ENCODE measurements at places on chromosomes 5 and 9. TPM values are rescaled to one million over a fixed set of nuclear protein-coding genes. Genes with fewer than 3 reads are reported as not detected.

GRCh38 chr5:121399879-121400278, 451.8 kb upstream of the FTMT start:
- H3K4me3 ChIP-seq = no peak overlapping the region
- no peaks in the 10 kb centered on the region for H3K36me3 ChIP-seq
- H3K4me1 ChIP-seq = no peaks in the 10 kb centered on the region
- DNase-seq = no peak

DNA sequence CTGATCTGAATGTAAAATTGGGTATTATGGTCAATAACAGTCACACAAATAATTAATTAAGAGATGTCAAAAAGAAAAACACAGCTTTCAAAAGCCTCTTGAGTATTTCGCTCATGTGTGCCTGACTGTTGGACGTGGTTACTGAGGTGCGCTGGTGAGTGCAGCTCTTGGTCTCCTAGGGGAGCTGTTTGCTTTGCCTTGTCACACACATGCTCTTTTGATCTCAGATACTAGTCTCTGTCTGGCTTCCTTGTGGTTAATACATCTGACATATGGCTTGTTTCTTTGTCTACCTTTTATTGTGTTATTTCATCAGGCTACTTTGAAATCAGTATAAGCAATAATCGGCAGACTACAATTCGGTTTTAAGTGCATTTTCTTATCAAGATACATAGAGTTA, 51.5 kb downstream of the PCSK1 start:
- H3K27ac ChIP-seq = no peak overlapping the region
- no peak for DNase-seq
- peaks cover 6% of the 10 kb centered on the region for H3K4me1 ChIP-seq
- H3K27me3 ChIP-seq = peaks cover 2% of the 10 kb centered on the region
- H3K4me3 ChIP-seq = no peak overlapping the region

DNA sequence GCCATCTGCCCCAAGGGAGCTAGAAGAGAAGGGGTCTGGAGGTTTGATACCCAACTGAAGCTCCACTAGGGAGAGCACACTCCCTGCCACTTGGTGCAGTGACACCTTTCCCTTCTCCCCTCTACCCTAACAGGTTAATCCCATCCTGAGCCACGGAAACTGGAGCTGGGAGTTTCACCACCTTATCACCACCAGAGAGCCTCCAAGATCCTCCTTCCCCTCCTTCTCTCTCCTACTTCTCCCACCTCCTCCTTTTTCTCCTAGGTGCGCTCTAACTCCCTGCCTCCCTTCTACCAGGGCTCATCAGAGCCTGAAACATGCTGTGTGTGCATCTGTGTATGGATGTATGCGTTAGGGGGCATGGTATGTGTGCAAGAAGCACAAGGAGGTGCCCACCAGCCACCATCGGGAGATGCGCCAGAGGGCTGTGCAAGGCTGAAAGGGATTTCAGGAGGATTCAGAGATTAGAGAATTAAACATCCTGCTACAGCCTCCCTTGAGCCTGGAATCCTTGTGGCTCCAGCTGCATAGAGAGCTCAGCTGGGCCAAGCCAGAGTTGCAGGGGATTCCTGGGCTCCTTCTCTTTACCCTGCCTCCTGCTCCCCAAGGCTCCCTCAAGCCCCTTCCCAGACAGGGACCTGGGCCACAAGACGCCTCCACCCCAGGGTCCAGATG, 89.8 kb downstream of the PCDH1 start:
- H3K27ac ChIP-seq = no peak overlapping the region
- no peaks in the 10 kb centered on the region for H3K36me3 ChIP-seq
- no peak for DNase-seq
- peaks cover 71% of the 10 kb centered on the region for H3K27me3 ChIP-seq

GRCh38 chr9:85212887-85213286, 528.9 kb downstream of the AGTPBP1 start:
- H3K27ac ChIP-seq = no peak overlapping the region
- DNase-seq = no peak
- no peak overlapping the region for H3K4me3 ChIP-seq
- H3K27me3 ChIP-seq = no peaks in the 10 kb centered on the region
- no peaks in the 10 kb centered on the region for H3K36me3 ChIP-seq

GRCh38 chr5:178074266-178074952, 38.9 kb upstream of the N4BP3 start:
- DNase-seq = no peak
- H3K4me3 ChIP-seq = no peak overlapping the region
- H3K36me3 ChIP-seq = no peaks in the 10 kb centered on the region
- H3K27ac ChIP-seq = no peak overlapping the region
- peaks cover 5% of the 10 kb centered on the region for H3K4me1 ChIP-seq
- peaks cover 28% of the 10 kb centered on the region for H3K27me3 ChIP-seq

DNA sequence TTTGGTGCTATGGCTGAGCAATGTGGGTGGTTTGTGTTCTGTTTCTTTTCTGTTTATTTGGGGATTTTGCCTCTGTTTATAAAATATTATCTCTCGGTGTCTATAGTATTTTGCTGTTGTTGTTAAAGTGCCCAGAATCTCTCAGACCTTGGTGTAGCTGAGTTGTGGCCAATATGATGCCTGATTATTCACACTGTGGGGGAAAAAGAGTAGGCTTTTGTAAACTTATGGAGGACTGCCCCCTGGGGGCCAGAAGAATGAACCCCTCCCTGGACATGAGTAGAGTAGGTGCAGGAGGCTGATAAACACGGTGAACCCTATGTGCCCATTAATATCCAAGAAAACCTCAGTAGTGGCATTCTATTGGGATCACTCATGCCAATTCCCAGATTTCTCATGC, 49.0 kb upstream of the DPYSL3 start:
- peak; percentile 81 for DNase-seq
- H3K27ac ChIP-seq = no peak overlapping the region
- peaks cover 2% of the 10 kb centered on the region for H3K27me3 ChIP-seq
- H3K36me3 ChIP-seq = no peaks in the 10 kb centered on the region
- H3K4me3 ChIP-seq = no peak overlapping the region

DNA sequence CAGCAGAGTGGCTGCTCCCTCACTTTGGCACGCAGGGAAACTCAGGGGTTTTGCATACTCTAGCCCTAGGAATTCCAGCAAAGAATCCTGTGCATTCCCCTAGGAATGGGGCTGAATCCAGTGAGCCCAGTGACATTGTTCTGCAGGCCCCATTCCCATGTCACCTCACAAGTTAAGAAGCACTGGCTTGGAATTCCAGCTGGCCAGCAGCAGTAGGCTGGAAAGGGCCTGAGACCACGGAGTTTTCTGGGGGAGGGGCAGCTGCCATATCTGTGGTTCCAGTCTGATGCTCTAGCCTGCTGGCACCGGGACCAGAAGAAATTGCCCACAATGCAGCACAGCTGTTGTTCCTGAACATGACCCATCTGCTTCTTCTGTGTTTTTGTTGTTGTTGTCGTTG, 217.6 kb upstream of the DMRTA1 start:
- no peaks in the 10 kb centered on the region for H3K36me3 ChIP-seq
- H3K27ac ChIP-seq = no peak overlapping the region
- H3K4me3 ChIP-seq = no peak overlapping the region
- no peaks in the 10 kb centered on the region for H3K4me1 ChIP-seq

DNA sequence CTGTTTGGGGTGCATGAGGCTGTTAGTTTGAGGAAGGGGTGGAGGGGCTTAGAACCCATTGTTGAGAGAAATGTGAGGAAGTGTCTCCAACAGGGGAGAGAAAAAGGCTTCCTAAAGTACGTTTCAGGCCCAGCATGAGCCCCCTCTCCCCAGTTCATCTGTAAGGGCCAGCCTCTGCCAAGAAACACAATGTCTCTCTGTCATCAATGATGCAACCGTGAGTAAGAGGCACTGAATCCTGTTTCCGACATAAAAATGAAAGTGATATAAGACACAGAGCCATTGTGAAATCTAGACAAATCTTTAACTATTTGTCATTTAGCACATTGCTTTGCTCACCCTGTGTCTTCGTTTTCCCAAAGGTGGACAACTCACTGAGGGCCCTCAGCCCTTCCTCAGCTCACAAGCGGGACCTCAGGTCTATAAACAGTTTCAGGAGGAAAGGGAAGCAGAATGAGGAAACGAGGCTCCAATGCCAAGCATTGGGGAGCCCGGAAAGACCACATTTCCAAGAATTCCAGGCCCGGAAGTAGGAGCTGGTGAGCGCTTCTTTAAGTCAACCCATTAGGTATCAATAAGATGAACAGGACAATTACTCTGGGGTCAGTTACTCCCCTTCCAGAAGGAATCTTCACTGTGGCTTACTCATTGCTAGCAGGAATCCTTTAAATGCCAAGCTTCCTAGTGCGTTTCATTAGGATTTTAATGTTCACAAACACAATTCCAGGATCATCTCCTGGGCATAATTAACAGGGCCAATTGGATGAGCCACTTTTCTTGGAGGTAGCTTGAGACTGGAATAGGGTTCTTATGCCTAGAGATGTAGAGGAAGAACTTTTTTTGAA, 59.0 kb upstream of the KLF4 start:
- H3K4me3 ChIP-seq = no peak overlapping the region
- H3K27me3 ChIP-seq = no peaks in the 10 kb centered on the region
- H3K27ac ChIP-seq = peak overlapping the region; percentile 84

- peaks cover 3% of the 10 kb centered on the region for H3K4me1 ChIP-seq
- no peaks in the 10 kb centered on the region for H3K36me3 ChIP-seq
- peak overlapping the region; percentile 63 for H3K27ac ChIP-seq
- no peaks in the 10 kb centered on the region for H3K27me3 ChIP-seq
- H3K4me3 ChIP-seq = no peak overlapping the region
- DNase-seq = peak; percentile 75
Observed at GRCh38 chr9:110537841-110538646, 41.5 kb downstream of the SVEP1 start.

- DNase-seq = no peak
Observed at GRCh38 chr5:133564921-133565565, 47.3 kb downstream of the FSTL4 start.

- H3K27ac ChIP-seq = no peak overlapping the region
- peaks cover 8% of the 10 kb centered on the region for H3K4me1 ChIP-seq
- H3K27me3 ChIP-seq = no peaks in the 10 kb centered on the region
Observed at GRCh38 chr9:122033775-122034373, 59.2 kb downstream of the TTLL11 start.

- H3K27ac ChIP-seq = no peak overlapping the region
- H3K4me3 ChIP-seq = no peak overlapping the region
- H3K4me1 ChIP-seq = no peaks in the 10 kb centered on the region
- DNase-seq = no peak
- no peaks in the 10 kb centered on the region for H3K36me3 ChIP-seq
Observed at GRCh38 chr5:91416491-91416890, 33.4 kb upstream of the ARRDC3 start.

- H3K27me3 ChIP-seq = no peaks in the 10 kb centered on the region
- no peak overlapping the region for H3K4me3 ChIP-seq
- H3K27ac ChIP-seq = no peak overlapping the region
- no peaks in the 10 kb centered on the region for H3K4me1 ChIP-seq
Observed at GRCh38 chr5:146016764-146017484, 80.5 kb downstream of the SH3RF2 start.

The ITGA2 gene
- 83.6 TPM for total RNA-seq

The NXNL2 gene
- 3.2 TPM for total RNA-seq

The PLK2 gene
- 322 TPM for total RNA-seq

The HRH2 gene
- not detected for total RNA-seq

The ASTN2 gene
- 6.8 TPM for total RNA-seq

The CATSPER3 gene
- total RNA-seq = under 0.01 TPM
